ENCODE measurements at places on chromosomes 3 and 15. TPM values are rescaled to one million over a fixed set of nuclear protein-coding genes. Genes with fewer than 3 reads are reported as not detected.

DNA sequence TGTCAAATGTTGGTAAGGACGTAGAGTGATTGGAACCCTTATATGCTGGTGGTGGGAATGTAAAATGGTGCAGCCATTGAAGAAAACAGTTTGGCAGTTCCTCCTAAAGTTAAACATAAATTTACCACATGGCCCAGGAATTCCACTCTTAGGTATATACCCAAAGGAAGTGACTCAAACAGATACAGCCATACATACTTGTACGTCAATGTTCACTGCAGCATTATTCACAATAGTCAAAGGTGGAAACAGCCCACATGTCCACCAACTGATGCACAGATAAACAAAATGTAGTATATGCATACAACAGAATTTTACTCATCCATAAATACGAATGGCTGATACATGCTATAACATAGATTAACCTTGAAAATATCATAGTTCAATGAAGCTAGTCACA is 13.2 kb downstream of the CLASP2 start:
- DNase-seq: no peak

DNA sequence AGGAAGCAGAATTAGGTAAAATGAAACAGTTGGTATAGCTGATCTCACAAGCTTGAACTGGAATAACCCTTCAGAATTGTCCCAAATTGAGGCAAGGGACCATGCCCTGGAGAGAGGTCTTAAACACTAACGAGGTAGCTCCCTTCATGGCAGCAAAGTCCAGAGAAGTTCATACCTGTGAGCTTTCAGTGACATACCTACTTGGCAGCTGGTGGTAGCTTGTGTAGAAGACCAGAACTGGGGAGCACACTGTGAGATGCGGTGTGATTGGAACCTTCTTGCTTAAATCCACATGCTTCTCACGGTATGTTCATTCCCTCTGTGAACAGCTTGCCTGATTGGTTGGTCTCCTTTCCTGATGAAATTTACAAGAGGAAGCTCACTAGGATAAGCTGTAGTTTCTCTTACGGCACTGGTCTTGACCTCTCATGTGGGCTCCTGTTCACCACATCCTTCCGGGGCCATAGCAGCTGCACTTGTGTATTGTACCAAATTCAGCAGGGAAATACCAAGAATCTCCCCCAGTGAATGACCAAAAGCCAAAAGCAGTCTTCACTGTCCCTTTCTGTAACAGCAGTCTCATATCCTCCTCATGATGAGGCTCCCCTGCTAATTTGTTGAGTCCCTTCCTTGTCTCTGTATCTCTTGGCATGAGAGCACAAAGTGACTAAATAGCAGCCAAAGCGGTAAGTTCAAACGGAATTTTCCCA is 483.7 kb upstream of the FRG2C start:
- no peak for DNase-seq

Gene HDC
- 11.0 TPM for total RNA-seq

DNA sequence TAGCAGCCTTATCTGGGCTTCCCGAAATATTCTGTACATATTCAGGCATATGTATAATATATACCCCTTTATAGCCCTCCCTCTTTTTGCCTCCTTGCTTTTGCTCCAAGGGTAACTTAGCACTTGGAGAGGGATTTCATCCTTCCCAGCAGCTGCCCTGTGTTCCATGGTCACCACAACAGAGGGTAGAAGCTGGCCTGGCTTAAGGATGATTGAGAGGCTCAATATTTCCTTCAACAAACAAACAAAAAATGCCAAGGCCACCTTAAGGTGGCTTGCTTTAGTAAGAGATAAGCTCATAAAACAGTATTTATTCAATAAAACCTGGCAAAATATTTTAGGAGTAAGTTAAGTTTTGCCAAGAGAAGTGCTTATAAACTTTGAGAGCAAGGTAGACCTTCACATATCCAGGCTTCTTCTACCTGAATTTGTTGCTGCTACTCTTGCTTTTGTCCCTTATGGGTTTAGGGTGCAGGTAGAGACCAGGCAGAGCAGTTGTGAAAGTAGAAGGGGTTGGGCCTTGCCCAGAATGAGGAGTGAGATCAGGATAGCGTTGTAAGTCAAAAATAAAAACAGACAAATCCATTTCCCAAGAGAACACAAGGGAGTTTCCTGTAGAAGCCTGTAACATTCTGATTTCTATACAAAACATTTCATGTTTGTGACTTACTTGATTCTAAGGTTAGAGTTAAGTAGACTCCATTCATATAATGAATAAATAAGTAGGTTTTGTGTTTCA is 52.7 kb upstream of the ATOSA start:
- DNase-seq: no peak

Measured in breast epithelium (tissue), 4 donors.